ENCODE measurements at places on chromosomes 12 and 14.
A peak's percentile ranks its signal among the peaks of the same experiment; 100 is the strongest.

DNA sequence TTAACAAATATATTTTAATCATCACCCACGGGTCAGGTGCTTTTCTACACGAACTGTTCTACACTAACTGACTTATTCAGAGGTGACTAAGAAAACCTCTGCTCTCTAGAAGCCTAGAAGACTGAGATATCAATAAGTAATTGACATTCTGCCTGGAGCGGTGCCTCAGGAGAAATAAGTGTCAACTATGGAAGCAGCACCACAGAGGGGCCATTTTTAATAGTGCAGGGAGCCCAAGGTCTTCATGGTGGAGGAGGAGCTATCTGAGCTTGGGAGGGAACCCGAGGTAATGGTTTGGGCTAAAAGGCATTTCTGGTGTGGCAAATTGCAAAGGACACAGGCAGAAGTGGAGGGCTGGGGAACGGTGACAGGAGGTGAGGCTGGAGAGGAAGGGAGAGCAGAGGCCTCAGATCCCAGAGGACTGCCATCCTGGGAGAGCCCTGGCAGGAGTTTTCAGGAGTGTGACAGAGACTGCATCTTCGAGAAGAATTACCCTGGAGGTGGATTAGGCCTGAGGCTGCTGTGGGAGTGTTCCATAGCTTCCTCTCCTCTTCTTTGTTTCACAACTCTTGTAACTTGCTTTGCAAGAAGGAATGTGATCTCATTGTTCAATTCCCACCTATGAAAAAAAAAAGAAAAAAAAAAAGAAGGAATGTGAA is 123.1 kb downstream of the NPAS3 start:
- no peak for DNase-seq

- DNase-seq: no peak
These were observed 2.9 kb downstream of the TMEM229B start for GRCh38 chr14:67485501-67486095.

DNA sequence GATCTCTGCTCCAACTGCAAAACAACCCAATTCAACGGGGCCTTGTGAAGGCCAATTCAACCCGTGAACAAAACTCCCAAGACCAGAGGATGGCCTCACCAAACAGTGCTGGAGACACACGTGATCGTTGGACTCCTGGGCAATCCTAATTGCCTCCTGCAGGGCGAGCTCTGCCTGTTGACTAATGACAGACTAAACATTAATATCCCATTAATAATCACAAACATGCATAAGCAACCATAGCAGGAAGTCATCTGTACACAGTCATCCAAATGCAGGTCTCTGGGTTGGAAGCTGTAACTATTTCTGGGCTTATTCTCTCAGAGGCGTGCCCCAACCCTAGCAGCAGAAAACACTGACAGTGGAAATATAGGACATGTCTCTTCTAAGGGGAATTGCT is 21.0 kb downstream of the ANAPC5 start:
- DNase-seq: no peak

DNA sequence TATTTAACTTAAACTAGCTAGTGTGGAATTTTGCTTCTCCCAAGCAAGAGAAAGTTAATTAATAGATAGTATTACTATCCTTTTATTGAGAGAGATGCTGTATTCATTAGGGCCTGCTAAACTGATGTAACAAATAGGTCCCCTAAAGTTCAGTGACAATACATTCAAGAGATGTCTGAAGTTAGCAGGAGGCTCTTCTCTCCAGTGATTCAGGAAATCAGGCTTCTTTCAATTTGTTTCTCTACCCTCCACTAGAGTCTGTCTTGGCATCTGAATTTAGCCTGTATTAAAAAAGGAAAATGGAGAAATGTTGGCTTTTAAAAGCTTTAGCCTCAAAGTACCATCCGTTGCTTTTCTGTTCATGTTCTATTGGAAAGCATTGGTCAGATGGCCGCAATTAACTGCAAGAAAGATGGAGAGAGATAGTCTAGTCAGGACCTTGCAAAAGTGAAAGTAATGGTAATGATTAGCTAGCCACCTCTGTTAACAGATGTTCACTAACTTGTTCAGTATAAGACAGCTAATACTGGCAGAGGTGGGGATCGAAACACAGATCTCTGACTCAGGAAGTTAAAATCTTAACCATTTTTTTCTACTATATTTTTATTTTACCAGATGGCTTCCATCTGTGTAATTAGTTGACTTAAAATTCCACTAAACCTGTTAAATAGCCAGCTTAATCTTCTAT is 786.8 kb downstream of the TMTC2 start:
- no peak for DNase-seq

- peak; percentile 4 for DNase-seq
These were observed 297.5 kb upstream of the SLC16A7 start for GRCh38 chr12:59298296-59298695.

DNA sequence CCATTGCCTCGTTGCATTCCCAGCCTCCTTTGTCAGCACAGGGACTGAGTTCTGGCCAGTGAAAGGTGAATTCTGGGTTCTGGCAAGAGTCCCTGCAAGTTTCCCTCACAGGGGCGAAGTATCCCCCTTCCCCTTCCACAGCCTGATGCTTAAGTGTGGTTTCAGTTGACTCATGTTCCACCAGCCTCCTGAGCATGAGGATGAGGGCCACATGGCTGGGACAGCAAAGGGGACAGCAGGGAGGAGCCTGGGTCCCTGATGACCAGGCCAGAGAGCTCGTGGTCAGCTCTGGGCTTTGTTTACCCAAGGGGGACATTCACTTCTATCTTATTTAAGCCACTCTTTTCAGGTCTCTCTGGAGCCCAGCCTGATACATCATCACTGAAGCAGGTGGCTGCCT is 36.5 kb downstream of the CACNA2D4 start:
- no peak for DNase-seq

GRCh38 chr12:49882248-49882850 is 21.4 kb downstream of the FAIM2 start:
- DNase-seq: no peak

- no peak for DNase-seq
These were observed 59.3 kb upstream of the BDKRB2 start for GRCh38 chr14:96145116-96145864.
